Fibroblast of the aortic adventitia (primary cell): ENCODE measurements at places on chromosomes 7 and 10. TPM values are rescaled to one million over a fixed set of nuclear protein-coding genes. Genes with fewer than 3 reads are reported as not detected.

DNA sequence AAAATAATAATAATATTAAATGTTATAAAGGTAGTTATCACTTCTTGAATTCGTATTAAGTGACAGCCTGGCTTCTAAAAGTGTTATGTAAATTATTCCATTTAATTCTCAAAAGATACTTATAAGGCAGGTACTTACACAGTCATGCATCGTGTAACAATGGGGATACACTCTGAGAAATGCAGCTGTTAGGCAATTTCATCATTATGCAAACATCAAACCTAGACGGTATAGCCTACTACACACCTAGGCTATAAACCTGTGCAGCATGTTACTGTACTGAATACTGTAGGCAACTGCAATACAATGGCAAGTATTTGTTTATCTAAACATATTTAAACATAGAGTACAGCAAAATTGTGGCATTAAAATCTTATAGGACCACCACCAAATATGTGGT, 1.5 kb downstream of the IFIT1 start:
- DNase-seq: no peak

DNA sequence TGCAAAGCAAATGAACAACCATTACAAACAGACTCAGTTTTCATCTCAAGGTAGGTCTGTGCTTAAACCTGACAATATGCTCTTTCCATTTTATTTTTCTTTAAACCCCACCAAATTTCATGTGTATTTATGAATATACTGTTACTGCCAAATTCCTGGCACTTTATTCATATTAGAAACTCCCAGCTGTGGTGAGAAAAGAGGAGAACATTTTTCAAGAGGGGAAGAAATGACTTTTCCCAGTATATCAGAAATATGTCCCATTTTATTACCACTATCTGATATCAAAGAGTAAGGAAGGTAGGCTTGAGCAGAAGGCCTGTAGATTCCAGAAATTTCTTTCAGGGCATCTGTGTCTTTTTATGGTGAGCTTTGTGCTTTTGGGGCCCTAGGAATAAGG, 189.6 kb downstream of the ADAM12 start:
- peak; percentile 61 for DNase-seq

- DNase-seq: no peak
Measured at GRCh38 chr7:16710651-16711050, 42.9 kb upstream of the TSPAN13 start.

DNA sequence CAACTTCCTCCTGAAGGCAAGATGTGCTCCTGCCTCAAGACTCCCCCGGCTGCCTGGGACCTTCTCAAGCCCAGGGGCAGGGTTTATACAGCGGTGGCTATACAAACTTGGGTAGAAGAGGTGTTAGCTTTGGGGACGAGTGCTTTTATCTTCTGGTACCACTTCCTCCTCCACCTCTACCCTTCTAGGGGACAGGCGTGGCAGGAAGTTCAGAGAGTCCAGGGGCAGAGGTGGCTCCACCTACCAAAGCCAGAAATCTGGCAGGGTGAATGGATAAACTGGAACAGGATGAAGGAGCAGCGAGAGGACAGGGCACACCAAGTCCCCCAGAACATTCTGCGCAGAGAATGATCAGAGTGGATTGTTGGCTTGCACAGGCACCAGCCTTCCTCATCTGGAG, 24.0 kb upstream of the TM9SF3 start:
- no peak for DNase-seq

- DNase-seq: no peak
Measured at GRCh38 chr10:128549101-128549608, 422.9 kb upstream of the MKI67 start.

DNA sequence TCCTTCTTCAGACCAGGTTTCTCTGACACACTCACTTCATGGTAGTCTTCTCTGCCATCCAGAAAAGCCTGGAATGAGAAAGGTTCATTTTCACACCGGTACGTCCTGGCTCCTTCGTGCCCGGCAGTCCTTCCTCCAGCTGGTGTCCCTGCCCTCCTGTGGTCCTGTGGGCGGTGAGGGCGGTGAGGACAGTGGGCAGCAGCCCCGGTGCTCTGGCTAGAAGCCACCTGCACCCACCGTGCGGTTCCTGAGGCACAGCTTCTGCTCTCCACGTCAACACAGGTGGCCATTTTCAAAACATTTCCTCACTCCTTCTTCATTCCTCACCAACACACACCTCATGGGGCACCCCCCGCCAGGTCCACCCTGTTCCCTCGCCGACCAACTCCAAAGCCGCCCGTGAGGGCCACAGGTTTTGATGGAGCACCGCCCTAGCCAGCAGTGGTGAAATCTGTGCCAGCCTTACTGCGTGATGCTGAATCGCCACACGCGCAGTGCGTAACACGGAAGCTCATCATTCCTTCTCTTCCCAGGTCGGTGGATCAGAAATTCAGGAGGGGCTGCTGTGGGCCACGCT, 251.4 kb upstream of the RNF32 start:
- no peak for DNase-seq

DNA sequence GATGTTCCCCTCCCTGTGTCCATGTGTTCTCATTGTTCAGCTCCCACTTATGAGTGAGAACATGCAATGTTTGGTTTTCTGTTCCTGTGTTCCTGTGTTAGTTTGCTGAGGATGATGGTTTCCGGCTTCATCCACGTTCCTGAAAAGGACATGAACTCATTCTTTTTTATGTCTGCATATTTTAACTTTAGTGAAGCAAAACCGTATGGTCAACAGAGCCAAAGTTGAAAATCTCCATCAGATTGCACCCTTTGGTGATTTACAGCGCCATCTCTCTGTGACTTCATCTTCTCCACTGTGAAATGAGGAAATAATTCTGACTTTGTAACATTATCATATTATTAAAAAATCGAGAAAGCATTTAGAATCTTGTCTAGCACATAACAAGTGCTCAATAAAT, 132.3 kb upstream of the PLXDC2 start:
- DNase-seq: peak; percentile 13

- no peak for DNase-seq
Measured at GRCh38 chr10:29084681-29085307, 204.1 kb upstream of the LYZL1 start.

DNA sequence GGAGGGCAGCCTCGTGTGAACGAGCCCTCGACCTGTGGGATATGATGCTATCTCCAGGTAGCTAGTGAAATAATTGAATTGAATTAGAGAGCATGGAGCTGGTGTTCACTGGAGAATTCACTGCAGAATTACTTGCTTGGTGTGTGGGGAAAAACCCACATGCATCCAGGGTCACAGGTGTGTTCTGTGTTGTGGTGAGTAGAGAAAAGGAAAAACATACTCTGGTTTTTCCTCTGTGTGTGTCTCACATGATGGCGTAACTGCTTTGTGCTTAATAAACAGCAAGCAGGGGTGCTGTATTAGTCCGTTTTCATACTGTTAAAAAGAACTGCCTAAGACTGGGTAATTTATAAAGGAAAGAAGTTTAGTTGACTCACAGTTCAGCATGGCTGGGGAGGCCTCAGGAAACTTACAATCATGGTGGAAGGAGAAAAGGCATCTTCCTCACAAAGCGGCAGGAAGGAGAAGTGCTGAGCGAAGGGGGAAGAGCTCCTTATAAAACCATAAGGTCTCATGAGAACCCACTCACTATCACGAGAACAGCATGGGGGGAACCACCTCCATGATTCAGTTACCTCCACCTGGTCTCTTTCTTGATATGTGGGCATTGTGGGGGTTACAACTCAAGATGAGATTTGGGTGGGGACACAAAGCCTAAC, 62.6 kb downstream of the TACR2 start:
- DNase-seq: no peak

DNA sequence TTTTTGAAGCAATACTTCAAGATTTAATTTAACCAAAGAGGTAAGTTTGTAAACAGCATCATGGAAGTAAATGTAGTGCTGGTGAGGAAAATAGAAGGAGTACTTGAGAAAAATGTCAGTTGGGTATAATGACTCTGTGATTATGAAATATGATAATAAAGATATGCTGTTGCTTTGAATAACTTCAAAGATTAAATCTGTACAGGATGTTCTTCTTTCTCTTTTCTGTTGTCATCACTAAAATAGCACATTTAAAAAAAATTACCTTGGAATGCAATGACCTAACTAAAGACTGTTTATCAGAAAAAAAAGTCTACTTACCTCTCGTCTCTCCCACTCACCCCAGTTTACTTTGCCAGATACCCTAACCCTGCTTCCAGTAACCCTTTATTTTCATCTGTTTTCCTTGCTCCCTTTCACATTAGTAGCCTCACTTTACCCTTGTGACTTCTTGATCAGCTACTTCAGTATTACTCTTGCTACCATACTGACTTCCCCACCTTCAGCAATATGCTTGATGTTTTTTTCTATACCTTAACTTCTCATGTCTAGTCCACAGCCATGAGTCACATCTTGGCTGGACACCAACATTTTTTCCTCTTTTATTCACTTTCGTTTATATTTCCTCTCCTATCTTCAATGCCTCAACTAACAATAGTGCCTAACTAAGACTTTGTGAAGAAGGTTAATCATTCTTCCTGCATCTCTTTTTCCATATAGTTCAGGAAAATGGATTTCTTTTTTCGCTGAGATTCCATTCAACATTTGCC, 29.7 kb upstream of the TAS2R16 start:
- peak; percentile 51 for DNase-seq

DNA sequence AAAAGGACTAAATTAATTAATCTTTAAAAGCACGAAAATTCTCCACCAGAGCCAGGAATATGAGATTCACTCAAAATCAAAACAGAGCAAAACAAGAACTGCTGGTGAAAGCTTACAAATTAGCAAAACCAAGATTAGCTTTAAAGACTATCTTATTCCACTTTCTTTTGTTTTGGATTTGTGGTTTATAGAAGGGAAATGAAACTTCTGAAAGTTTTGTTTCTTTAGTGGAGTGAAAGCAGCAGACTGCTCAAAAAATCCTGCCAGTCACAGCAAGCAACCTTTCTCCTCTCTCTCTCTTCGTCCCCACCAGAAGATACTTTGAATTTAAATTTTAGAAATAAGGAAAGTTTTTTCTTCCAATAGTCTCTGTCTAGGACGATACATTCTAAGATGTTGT, 7.8 kb downstream of the ACTA2 start:
- no peak for DNase-seq

- no peak for DNase-seq
Measured at GRCh38 chr7:27091941-27092818, 3.6 kb downstream of the HOXA1 start.

GRCh38 chr7:6257675-6258074, 14.7 kb downstream of the CYTH3 start:
- no peak for DNase-seq

DNA sequence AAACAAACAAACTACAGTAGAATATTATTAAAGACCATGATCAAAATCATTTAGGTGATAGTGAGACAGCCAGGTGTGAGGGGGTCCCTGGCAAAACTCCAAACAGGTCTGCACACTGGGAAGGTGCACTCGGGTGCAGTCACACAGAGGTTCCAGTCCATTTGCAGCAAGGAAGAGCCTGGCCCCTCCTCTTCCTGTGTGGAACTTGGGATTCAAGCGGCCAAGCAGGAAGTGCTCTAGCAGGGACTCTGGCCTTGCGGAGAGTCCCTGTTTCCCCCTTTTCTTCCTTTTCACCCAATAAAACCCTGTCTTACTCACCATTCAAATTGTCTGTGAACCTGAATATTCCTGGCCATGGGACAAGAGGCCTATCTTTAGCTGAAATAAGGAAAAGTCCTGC, 181.8 kb downstream of the LRRTM3 start:
- DNase-seq: no peak

- no peak for DNase-seq
Measured at GRCh38 chr10:122992031-122992585, 11.9 kb downstream of the PSTK start.

DNA sequence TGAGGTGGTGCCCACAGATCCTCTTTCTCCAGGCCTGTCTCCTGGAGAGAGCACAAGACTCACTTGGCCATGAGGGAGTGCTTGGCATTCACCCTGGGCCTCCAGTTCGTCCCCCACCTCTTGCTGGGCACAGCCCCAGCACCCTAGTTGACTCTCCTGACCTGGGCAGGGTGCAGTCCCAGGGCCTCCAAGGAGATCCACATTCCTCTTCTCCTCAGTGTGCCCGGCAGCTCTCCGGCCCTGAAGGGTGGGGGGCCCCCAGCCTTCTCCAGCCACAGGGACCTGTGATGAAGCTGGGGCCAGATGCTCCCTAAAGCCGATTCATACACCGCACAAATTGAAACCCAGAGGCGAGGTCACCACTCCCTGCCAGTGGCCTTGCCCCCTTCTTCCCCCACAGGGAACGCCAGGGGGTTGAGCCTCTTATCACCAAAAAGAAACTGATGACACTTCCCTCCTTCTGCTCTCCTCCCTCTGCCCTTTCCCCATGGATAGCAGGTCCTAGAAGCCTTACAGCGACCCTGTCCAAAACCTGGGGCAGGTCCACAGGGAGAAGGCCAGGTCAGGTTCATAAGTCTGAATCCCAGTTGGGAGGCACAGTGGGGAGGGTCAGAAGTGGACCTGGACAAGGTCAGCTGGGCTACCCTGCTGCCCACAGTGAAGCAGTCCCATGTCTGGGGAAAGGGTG, 3.1 kb downstream of the EN2 start:
- DNase-seq: no peak

DNA sequence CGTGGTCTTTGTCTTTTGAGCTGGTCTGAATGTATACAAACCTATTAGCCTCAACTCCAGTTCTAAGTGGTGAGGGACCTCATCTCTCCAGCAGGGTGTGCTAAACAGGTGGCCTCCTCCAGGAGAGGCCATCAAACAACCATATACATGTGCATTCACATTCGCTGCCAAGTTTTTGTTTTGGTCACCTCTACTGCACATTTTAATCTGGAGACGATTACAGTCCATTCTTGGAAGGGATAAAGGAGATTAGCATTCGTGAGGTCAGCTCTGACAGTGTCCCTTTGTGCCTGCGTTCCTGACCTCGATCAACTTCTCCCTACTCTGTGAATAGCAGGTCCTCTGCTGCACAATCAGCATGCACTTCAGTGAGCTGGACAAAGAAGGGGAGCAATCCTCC, 60.8 kb downstream of the RHOBTB1 start:
- peak; percentile 22 for DNase-seq

GRCh38 chr7:157723205-157723604, 386.4 kb downstream of the DNAJB6 start:
- no peak for DNase-seq

GRCh38 chr10:49293208-49293603, 5.8 kb upstream of the C10orf71 start:
- no peak for DNase-seq

HOXA1 gene
- 0.72 TPM in 1 of 2 replicates, not detected in the other for total RNA-seq

ZDHHC4 gene
- total RNA-seq: 51.2 and 63.8 TPM in 2 replicates

MMP21 gene
- total RNA-seq: 0.09 TPM in 1 of 2 replicates, not detected in the other

ZFAND4 gene
- total RNA-seq: 2.6 and 9.1 TPM in 2 replicates

EDRF1 gene
- total RNA-seq: 15.7 and 27.2 TPM in 2 replicates

RAMP3 gene
- total RNA-seq: not detected in 2 replicates

SEMA4G gene
- 0.25 and 0.81 TPM in 2 replicates for total RNA-seq

PPP1R3A gene
- not detected in 2 replicates for total RNA-seq

NUTM2E gene
- total RNA-seq: under 0.01 TPM in 1 of 2 replicates, not detected in the other

NKX1-2 gene
- total RNA-seq: not detected in 2 replicates

UNCX gene
- not detected in 2 replicates for total RNA-seq
